HL-60 (cell line): ENCODE measurements at places on chromosomes 2 and 18.

DNA sequence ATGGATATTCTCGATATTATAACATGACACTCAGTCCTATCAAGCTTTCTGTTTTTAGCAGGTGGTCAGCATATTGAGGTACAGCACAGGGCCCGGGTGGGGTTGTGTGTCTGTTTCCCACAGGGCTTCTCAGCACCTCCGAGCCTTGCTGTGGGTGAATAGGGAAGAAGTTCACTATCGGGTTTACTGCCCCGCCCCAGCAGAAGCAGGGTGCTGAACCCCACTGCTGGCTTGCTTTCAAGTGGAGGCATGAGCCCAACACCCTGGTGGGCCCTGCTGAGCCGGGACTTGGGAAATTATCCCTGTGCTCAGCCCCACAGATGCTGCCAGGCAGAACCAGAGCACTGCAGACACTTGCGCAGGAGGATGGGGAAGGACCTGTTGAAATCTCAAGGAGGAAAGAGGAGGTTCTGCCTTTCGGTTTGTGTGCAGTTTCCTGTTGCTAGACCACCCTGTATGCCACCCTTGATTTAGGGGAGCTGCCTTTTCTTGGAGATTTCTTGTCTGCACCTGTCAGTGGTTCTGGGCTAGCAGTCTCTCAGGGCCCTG, 270.3 kb upstream of the SALL3 start:
- no peak for DNase-seq

- no peak for DNase-seq
Measured at GRCh38 chr2:230676546-230676945, 36.1 kb upstream of the CAB39 start.

DNA sequence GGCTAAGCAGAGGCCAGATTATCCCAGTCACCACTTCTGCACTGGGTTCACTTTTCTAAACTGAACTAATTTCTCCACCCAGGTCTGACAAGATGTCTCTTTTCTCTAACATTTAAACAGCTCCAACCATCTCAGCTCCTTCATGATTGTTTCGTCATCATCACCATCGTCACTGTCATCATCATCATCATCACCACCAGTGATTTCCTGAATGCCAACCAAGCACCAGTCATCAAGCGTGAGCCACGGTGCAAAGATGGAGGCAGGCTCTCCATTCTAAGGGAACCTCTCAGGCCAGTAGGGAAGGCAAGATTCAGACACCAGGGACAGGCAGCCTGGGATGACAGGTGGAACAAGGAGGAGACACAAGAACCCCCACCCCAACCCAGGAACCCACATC, 25.5 kb upstream of the TMBIM1 start:
- DNase-seq, result no peak

- DNase-seq, result no peak
Measured at GRCh38 chr2:11228692-11229091, 73.4 kb downstream of the SLC66A3 start.

- DNase-seq, result no peak
Measured at GRCh38 chr2:110153416-110153815, 37.8 kb upstream of the MALL start.

- DNase-seq, result no peak
Measured at GRCh38 chr2:121476684-121477083, 54.0 kb upstream of the RNU4ATAC start.

DNA sequence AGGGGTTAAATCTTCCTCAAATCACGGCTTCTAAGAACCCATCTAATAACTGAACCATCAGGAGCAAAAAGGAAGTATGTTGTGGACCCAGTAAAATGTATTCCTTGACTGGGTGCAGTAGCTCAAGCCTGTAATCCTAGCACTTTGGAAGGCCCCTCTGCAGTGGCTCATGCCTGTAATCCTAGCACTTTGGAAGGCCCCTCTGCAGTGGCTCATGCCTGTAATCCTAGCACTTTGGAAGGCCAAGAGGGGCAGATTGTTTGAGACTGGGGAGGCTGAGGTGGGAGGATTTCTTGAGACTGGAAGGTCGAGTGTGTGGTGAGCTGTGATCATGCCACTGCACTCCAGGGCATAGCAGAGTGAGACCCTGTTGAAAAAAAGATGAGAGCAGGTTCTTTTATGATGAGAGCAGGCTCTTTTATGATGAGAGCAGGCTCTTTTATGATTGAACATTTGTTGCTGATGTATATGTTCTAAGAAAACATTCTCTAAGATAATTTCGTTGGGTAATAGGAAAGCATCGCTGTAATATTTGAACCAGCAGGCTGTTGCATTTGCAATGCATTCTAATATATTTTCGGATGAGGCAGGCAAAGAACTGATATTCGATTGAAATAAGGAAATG, 3.5 kb upstream of the PARD6G start:
- DNase-seq, result no peak

GRCh38 chr18:68219274-68219673, 495.6 kb downstream of the TMX3 start:
- DNase-seq, result no peak

- no peak for DNase-seq
Measured at GRCh38 chr2:34045101-34045655, 446.1 kb upstream of the FAM98A start.

- DNase-seq, result no peak
Measured at GRCh38 chr2:232296776-232297525, 81.6 kb upstream of the ALPP start.

GRCh38 chr2:178238750-178239149, 44.4 kb downstream of the OSBPL6 start:
- DNase-seq, result no peak

DNA sequence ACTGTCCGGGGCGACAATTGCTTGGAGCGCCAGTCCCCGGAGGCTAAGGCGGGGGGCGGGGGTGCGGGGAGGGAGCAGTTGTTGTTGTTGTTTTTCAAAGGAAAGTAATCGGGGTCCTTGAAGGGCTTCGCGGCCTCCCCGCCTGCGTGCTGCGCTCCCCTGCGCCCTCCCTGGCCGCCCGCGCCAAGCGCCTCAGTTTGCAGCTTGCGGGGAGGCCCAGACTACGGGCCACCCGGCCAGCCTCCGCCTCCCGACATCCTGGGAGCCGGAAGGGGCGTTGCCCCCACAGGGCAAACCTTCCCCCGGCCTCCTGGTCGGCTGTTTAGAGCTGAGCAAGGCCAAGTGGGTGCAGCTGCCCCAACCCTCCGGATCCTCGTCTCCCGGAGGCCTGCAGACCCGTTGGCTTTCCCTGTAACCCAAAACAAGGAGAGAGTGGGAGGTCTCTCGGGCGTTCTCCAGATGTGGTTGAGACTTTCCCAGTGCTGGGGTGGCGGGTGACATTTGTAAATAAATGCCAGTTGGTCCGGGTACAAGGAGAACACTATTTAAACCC, 3.7 kb upstream of the SIX3 start:
- DNase-seq, result no peak

DNA sequence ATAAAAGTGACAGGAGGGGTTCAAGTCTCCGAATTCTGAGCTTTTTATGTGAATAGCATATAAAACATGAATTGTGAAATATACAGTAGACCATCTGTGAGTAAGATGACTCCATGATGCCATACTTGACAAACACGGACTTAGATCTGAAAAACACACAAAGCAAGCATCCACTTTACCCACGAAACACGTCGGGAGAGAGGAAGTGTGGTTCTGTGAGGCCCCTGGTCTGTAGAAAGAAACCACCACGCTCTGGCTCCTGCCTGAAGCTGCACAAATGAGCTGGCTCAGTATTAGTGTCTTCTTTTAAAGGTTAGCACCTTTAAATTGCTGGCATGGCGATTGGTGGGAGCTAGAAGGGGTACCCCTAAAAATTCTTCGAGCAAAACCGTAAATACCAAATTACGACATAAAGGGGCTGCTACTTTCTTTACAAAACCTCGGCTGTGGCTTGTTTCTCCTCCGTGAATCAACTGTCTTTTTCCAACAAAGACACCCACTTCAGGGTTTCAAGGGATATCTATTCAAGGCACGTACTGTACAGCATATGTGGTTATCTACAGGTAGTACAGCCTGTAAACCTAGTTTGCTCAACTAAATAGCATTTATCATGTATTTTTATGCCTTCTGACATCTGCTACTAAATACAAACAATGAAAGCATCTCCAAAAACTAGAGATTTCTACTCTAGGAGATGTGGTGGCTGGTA, 70.9 kb downstream of the AFF3 start:
- peak; percentile 65 for DNase-seq

DNA sequence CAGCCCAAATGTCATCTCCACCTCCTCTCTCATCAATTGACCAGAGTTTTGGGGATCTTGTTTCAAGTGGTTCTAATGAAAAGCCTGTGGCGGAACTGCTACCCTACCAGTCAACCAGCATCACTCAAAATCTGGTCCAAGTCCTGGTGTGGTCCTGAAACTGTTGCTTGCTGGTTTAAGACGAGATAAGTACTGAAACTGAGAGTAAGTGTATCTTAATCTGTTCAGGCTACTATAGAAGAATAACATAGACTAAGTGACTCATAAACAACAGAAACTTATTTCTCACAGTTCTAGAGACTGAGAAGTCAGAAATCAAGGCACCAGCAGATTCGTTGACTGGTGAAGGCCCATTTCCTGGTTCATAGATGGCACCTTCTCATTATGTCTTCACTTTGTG, 879 bp upstream of the GALNT5 start:
- DNase-seq, result no peak

DNA sequence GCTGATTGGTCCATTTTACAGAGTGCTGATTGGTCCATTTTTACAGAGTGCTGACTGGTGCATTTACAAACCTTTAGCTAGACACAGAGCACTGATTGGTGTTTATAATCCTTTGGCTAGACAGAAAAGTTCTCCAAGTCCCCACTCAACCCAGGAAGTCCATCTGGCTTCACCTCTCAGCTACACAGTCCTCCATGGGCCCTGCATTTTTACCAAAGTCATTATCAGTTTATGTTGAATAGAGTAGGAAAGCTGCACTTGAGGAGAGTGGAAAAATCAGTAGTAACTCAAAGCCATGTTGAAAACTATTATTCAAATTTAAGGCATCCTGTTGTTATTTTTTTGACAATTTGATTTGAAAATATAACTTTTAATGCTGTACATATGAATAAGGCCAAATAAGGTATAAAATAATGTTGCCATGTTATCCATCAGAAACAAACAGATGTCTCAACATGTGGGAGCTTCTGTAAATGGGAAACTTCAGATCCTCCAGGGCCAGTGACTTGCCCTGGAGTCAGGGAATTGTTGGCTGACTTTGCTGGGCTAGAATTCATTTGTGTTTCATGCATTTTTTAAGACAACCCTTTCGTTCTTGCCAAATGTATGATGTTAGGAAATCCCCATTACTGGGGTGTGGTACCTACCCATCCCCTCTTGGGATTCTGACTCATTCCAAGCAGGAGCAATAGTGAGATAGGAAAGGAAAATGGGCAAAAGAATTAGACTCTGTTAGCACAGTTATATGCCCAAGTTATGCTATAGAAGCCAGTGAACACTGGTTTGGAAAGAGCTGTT, 37.8 kb upstream of the CCDC195 start:
- DNase-seq, result no peak

GRCh38 chr2:231677632-231678104, 30.7 kb upstream of the PTMA start:
- peak; percentile 89 for DNase-seq

GRCh38 chr2:105777031-105777482, 32.3 kb downstream of the NCK2 start:
- DNase-seq, result no peak

DNA sequence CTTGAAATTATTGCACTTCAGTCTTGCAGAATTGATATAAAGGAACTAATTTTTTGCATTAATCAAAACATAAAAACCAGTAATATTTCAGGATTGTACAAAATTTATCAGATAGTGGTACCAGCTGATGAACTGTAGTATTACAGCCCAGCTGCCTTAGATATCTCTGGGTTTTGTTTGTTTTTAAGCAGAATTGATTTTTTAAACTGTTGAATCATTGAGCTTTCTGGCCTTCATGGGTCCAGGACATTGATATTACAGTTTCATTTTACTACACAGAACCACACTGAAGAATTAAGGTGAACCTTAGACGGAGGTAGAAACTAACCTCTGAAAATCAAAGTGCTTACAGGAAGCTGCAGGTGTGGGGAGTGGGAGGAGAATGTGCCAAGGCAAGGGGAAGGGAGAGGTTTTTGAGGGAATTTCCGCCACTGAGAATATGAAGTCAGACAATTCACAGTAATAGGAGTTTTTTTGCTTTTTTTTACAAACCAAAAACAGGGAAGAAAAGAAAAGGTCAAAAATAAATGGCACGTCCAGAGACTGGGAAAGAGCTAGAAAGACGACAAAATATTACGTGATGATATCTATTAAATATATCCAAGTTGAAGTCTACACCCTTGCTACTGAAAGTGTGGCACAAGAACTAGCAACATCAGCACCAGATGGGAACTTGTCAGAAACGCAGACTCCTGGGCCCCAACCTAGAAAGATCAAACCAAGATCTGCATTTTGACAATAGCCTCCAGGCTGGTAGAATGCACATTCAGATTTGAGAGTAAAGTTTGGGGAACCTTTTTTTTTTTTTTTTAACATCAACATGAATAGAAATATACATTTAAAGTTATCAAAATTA, 40.8 kb upstream of the SPAG16 start:
- no peak for DNase-seq

- DNase-seq, result no peak
Measured at GRCh38 chr2:3121601-3122000, 256.0 kb downstream of the EIPR1 start.

GRCh38 chr2:150095361-150096095, 391.9 kb downstream of the RND3 start:
- DNase-seq, result no peak

DNA sequence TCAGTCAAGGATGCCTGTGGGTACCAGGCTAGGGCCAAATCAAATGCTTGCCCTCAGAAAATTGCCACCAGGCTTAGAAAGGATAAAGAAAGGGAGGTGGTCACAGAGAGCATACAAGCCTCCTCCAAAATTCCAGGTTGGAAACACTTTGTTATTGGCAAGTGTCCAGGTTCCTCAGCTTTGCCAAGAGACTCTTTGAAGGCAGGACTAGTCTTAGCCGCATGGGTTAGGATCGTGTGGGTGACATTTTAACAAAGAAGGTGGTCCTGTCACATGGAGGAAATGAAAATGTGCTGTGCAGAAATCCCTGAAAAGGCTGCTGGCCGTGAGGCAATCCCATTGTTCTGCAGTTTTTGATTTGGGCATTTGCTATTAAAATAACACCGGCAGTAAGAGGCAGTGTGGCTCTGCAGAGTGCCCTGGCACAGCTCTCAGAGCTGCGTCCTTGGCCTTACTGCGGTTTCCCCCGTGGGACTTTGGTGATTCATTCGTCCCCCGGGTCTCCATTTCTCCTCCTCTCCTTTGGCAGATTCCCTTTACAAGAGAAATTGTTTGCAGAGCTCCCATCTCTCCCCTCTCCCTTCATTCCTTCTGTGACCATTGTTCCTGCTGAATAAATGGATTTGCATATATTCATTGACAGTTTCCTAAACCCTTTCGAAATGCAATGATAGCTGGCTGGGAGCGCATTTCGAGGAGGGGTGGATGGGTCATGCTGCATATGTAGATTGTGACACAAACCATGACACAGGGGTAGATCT, 187.3 kb downstream of the VAPA start:
- DNase-seq, result no peak
